Right atrium auricular region (tissue), 2 donors: ENCODE measurements at places on chromosomes 2 and 18.
A peak's percentile ranks its signal among the peaks of the same experiment; 100 is the strongest.

DNA sequence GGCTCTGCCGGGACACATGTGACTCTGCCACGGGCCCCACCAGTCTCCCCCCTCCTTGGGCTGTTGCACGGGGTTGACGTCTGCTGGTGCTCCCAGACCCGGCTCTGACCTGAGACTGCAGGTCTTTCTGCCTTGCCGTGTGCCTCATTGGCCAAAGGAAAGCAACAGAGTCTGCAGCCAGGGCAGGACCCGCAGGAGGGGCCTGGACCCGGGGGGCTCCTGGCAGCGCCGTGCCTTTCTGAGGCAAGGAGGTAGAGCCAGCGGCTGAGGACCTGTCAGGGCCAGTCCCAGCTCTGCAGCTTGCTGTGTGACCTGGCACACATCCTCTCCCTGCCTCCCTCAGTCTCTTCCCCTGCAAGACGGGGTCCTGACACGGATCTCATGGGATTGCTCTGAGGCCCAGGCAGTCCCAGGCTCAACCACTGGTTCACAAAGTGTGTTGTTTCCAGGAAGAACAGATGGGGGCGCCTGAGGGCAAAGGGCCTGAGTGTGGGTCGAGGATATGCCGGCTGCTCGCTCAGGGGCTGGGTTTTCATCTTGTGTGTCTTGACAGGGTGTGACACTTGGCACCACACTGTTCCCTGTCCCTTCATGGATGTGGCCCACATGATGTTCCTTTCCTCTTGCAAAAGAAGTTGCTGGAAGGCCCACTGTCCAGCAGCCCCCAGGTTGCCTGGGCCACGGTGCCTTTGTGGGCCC lies 9.0 kb downstream of the CAPN10 start:
- no peak for DNase-seq

- DNase-seq, result no peak
These were observed 175.1 kb upstream of the ID2 start for GRCh38 chr2:8506746-8507145.

DNA sequence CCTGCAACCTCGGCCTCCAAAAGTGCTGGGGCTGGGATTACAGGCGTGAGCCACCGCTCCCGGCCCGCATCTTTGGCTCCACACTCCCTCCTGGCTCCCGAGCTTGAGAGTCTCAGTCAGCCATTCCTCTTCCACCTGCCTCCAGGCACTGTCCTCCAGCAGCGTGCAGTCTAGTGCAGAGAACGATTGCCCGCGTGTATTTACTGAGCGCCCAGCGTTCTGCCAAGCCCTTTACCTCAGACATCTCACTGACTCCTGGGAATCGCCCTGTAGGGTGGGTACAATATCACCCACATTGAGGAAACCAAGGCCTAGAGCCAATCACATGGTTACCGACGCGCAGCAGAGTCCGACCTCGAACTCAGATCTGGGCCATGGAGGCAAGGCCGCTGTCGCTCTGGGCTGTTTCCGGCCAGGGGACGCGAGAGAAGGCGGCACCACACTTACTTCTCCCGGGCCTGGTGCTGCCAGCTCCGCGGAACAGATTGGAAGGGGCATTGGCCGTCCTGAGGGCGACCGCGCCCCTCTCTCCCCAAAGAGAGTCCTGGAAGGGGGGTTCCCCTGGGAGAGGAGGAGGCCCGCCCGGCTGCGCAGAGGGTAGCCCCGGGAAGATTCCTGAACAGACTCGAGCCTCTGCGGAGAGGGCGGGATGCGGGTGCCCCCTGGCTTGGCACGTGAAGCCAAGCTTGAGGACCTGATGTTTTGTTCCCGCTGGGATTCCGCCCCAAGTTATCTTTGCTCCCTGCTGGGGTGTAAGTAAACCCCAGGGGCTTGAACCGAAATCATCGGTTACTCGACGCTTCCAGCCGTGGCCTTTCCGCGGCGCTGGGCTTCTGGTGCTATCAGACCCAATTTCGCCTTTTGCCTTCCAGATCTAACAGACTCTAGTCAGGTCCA lies 5.2 kb upstream of the DLX2 start:
- peak; percentile 32 for DNase-seq

GRCh38 chr2:180706694-180707093 lies 273.7 kb upstream of the UBE2E3 start:
- DNase-seq, result no peak

- DNase-seq, result no peak
These were observed 856.1 kb upstream of the ID2 start for GRCh38 chr2:7825591-7826312.
